ENCODE measurements at places on chromosomes 7 and 10. TPM values are rescaled to one million over a fixed set of nuclear protein-coding genes. Genes with fewer than 3 reads are reported as not detected.

The CALML5 gene
- total RNA-seq = not detected

The GPR141 gene
- 1.4 TPM for total RNA-seq

The MKX gene
- total RNA-seq = 0.31 TPM

The OR2A12 gene
- not detected for total RNA-seq

The NEBL gene
- total RNA-seq = 13.2 TPM

The NUPR2 gene
- total RNA-seq = not detected

The EBF3 gene
- 0.38 TPM for total RNA-seq

The PNLIPRP3 gene
- total RNA-seq = not detected

The RNF133 gene
- total RNA-seq = not detected

The CALY gene
- 2.5 TPM for total RNA-seq

The CLRN3 gene
- 2.7 TPM for total RNA-seq

The ANKIB1 gene
- 66.1 TPM for total RNA-seq

The PLEKHS1 gene
- total RNA-seq = not detected
